ENCODE measurements at places on chromosomes 2 and 18.

- no peak for DNase-seq
Observed at GRCh38 chr2:50086450-50086849, 932.1 kb upstream of the FSHR start.

GRCh38 chr2:198571393-198571792 is 767.0 kb downstream of the PLCL1 start:
- no peak for DNase-seq

- peak; percentile 63 for DNase-seq
Observed at GRCh38 chr2:46294176-46294836, 2.9 kb upstream of the EPAS1 start.

GRCh38 chr2:152622219-152622618 is 95.0 kb downstream of the PRPF40A start:
- no peak for DNase-seq

DNA sequence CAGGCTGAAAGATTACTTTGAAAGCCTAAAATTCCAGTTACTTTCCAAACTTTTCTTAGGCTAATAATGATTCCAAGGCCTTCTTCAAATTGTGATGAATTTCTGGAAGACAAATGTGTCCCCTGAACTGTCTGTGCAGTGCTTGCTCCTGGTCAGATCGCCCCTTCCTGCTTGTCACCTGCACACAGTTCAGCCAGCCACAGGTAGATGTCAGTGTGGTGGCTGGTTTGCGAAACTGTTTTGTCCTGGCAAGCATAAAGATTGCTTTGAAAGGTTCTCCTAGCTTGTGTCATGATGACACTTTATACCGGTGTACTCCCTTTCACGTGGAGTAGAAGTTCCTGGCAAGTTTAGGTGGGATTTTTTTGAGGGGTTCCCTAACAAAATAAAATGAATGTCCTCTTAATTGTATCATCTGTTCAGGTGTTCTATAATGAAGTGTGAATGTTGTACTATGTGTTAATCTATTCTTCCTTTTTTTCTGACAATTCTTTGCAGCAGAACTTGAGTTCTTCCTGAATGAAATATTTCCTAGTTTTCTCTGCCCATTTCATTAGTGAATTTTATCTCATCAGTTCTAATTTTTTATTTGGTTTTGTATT is 298.8 kb downstream of the ZNF407 start:
- DNase-seq, result no peak

GRCh38 chr2:47964722-47965434 is 58.6 kb upstream of the FBXO11 start:
- no peak for DNase-seq

- no peak for DNase-seq
Observed at GRCh38 chr2:117718048-117718447, 96.4 kb upstream of the DDX18 start.

DNA sequence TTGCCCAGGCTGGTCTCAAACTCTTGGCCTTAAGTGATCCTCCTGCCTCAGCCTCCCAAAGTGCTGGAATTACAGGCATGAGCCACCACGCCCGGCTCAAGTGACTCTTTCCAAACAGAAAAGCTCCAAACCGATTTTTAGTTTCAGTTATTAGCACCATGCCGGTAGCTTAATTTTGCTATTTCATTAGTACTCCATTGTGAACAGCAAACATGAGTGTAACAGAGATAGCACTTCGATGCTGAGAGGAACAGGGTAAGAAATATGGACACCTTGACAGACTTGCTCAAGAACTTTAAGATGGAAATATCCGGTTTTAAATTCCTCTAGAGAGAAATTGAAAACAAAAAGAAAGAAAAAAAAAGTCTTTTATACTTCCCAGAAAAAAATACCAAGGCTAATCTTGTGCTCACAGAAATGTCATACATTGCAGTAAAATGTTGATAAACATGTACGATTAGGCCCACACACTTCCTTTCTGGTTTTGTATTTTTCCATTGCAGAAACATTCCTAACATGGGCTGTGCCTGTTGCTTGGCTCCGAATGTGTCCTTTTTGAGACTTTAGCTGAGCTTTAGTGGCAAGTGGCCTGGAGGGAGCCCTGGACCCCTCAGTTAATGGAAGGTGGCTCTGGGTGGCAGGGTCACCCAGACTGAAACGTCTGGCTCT is 18.3 kb downstream of the FHL2 start:
- no peak for DNase-seq

DNA sequence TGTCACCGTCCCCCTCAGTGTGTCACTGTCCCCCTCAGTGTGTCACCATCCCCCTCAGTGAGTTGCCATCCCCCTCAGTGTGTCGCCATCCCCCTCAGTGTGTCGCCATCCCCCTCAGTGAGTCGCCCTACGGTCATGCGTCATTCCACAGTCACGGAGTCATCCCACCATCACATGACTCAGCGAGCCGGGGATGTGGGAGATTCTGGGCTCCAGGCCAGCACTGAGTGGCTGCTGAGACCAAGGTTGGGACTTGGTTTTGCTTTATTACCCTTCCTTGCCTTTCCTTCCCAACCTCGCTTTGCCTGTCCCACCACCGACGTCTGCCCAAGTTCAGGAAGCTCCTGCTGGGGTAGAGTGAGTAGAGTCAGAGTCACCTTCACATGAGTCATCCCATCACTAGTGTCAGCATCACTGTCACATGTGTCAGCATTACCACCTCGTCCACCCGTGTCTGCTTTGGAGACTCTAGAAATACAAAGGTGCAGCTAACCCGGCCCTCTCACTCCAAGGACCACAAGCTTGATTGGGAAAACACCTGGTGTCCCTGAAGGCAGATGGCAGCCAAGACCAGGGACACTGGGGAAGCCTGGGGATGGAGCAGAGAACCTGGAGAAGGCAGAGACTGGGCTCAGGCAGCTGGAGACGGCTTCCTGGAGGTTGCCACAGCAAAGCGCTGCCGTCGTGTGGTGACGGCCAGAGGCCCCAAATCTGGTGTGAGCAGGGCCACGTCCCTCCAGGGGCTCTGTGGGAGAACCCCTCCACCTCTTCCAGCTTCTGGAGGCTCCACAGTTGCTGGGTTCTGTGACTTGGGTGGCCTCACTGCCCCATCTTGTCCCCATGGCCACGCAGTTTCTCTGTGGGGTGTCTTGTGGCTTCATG is 485.2 kb upstream of the SALL3 start:
- DNase-seq, result no peak

- no peak for DNase-seq
Observed at GRCh38 chr2:196170606-196171247, 651 bp downstream of the STK17B start.

DNA sequence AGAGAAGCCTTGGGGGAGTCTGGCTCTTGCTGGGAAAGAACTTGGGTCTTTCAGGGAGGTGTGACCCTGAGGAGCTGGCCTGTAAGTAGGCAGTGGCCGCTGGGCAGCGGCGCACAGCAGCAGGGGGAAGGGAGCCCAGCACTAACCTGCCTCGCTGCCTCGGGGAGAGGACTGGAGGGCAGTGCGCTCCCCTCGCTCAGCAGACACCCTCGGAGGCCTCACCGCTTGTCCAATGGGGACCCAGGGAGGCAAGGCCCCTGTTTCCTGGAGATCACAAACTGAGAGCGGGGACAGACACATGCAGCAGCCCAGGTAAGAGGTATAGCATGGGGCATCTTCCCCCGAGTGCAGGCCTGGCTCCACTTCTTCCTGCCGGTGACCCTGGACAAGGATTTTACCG is 3.3 kb downstream of the DNMT3A start:
- DNase-seq, result no peak

GRCh38 chr2:144434425-144435222 is 85.3 kb downstream of the ZEB2 start:
- no peak for DNase-seq

DNA sequence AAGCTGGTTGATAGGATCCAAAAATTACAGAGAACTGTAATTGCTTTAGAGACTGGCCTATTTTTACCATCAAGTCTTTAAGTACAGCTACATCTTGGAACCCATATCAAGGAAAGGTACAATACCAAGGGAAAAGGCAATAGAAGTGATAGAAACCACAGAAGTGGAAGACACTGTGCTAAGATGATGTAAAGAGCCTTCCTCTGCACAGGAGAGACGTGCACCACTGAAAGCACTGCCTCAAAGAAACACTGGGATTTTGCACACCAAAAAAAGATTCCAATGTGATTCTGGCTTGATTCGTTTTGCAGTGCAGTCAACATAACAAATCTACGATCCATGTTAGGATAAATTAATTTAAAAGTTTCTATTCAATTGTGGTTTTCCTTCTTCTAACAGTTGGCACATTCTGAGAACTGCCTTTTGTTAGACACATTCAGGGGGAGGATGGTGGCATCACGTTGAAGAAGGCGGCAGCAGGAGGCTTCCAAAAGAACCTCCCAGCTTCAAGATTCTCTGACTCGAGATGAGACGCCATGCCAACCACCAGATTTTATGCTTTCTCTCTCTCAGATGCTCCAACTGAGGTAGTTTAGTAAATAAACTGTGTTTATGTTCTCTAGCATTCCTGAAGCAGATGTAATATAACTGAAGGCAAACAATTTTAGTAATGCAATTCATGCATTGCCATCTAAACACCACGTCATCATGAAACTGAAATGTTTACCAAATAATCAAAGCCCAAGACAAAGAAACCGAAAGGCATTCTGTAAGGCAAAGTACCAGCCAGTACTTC is 102.9 kb downstream of the BCL2 start:
- DNase-seq, result no peak

GRCh38 chr2:55252832-55253231 is 16.2 kb downstream of the MTIF2 start:
- DNase-seq, result no peak

- no peak for DNase-seq
Observed at GRCh38 chr2:55092439-55092838, 42.2 kb upstream of the RTN4 start.

DNA sequence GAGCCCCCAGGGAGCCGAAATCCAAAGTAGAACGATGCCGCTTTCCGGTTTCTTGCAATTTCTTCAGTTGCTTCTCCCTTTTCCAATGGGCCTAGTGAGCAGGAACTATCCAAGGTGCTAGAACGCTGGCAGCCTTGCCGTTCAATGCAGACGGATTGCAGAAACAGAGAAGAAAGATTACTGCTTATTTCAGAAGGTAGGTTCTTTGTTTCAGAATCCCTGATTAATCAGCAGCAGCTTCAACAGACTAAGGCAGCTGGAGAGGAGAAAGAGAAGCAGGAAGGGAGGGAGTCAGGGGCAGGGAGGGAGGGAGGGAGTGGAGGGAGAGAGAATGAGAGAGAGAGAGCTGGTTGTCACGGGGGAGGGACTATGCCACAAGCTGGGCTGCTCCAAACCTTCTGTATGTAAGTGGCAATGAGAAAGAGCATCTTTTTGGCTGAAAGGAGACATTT is 576 bp downstream of the NYAP2 start:
- no peak for DNase-seq

GRCh38 chr18:9750606-9751304 is 42.7 kb downstream of the RAB31 start:
- DNase-seq, result no peak

DNA sequence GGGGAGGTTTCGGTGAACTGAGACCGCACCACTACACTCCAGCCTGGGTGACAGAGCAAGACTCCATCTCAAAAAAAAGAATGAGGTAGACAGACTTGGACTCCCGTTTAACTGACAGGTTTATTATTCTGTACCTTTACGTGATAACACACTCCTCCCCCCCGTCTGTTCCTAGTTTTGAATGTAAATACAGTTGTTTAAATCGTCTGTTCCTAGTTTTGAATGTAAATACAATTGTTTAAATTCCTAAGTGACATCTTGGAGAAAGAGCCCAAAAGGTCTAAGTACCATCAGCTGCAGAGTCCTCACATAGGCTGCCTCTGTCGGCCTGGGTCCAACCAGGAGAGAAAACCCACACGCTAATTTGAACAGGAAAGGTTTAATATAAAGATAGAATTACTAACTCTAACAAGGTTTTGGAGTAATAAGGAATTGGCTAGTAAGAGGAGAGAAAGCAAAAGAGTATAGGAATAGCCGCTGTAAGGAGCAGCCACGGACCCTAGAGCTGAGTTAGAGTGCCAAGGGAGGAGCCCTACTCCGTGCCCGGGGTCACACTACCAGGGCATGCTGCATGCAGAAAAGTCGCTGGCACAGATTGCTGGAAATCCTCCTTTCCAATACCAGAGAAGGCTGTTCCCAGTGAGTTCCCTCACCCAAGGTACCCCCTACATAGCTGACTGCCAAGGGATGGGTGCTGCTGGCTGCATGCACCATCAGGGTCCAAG is 83.5 kb upstream of the RANBP2 start:
- no peak for DNase-seq

DNA sequence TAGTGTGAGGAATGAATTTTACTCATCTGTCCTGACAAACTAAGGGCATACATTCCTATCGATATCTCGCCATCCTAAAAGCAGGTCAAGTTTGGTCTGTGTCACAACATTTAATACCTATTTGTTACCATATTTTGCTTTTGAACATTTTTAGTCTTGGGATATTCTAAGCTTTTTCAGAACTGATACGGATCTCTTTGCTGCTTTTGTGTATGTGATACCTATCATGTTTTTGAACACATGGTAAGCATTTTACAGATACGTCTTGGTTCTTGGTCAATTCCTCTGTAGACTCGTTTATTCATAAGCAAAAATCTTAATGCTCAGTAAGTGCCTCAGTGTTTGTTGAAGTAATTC is 592 bp downstream of the ZNF397 start:
- DNase-seq, result no peak

DNA sequence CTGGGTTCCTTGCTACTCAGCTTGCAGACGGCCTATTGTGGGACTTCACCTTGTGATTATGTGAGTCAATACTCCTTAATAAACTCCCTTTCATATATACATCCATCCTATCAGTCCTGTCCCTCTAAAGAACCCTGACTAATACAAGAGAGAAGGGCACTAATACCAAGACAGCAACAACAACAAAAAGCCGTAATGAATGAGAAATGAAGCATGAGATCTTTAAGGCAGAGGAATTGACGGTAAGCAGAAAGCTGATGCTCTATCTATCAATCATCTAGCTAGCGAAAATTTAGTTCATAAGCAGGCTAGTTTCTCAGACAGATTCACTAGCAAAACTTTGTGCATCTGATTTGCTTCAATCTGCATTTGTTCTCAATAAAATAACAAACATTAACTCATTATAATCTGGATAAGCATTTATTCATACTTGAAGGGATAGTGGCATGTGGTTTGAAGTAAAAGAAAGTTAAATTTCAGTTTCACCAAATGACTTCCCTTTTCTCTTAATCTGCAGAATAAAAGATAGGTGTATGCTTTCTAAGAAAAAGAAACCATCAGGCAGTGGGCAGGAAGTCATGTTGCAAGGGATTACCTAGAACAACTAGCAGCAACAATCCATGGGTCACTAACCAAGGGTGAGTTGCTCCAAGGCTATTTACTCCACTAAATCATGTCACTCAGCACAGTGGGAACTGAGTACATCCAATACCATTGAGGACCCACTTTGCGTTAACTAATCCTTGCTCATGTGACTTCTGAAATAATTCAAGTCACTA is 376.5 kb downstream of the TMEM182 start:
- no peak for DNase-seq

DNA sequence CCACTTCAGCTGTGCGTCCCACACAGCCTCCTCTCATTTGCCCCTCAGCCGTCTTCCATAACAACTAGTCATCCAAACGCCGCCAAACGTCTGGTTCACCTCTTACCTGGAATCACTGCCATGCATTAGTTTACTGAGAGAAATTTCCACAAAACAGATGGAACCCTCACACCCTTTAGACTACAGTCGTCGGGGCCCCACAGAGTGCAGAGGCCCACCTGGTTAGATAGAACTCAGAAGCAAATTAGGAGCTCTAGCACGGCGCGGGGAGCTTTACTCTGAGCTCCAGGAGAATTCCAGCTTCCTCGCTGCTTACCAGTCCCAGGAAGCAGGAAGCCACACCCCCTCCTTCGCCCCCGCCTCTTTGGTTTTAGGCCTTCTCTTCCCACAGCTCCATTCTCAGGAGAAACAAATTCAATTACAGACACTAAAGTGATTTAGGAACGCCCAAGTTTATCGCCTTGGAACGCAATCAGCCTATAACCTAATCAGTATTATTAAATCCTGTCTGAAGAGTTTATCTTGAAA is 9.4 kb downstream of the RNU2-63P start:
- DNase-seq, result no peak

Measured in 8988T (cell line).